ENCODE measurements at places on chromosomes 13 and 19. TPM values are rescaled to one million over a fixed set of nuclear protein-coding genes. Genes with fewer than 3 reads are reported as not detected.

KPTN gene
- 19.1 TPM for total RNA-seq

C1QTNF9B gene
- not detected for total RNA-seq

SMIM44 gene
- not detected for total RNA-seq

SELENOV gene
- total RNA-seq: not detected

SOHLH2 gene
- total RNA-seq: not detected

ZNF446 gene
- total RNA-seq: 13.0 TPM

ADGRE1 gene
- 4.7 TPM for total RNA-seq

TNNI3 gene
- total RNA-seq: 8.1 TPM

ATCAY gene
- total RNA-seq: 0.08 TPM

SERPINE3 gene
- total RNA-seq: not detected

PSG7 gene
- total RNA-seq: not detected

KLHL1 gene
- not detected for total RNA-seq

PROZ gene
- not detected for total RNA-seq

LIM2 gene
- total RNA-seq: not detected

SAFB gene
- 49.7 TPM for total RNA-seq

GZMM gene
- not detected for total RNA-seq

Data from A549 treated with AZD2906 at 1 μM for 4 hours (cell line).